T-helper 1 cell (primary cell): ENCODE measurements at places on chromosomes 12 and 14.

- no peak for DNase-seq
These were observed 103.1 kb downstream of the SMOC1 start for GRCh38 chr14:69982220-69982839.

DNA sequence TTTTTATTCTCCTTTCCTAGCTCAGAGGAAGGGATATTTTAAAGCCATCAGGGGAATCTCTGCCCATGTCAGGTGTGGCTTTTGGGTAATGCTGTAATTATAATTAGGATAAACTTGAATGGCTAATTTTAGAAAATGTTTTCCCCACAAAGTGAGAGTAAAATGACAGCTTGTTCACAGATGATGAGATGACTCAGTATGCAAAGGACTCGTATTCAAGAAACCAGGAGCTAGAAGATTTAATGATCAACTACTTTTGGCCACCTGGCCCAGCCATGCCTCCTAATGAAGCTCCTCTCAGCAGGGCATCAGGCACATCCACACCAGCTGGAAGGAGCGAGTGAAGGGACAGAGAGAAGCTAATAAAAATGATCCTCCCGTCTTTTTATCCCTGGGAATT lies 29.0 kb upstream of the PLEKHG7 start:
- no peak for DNase-seq

DNA sequence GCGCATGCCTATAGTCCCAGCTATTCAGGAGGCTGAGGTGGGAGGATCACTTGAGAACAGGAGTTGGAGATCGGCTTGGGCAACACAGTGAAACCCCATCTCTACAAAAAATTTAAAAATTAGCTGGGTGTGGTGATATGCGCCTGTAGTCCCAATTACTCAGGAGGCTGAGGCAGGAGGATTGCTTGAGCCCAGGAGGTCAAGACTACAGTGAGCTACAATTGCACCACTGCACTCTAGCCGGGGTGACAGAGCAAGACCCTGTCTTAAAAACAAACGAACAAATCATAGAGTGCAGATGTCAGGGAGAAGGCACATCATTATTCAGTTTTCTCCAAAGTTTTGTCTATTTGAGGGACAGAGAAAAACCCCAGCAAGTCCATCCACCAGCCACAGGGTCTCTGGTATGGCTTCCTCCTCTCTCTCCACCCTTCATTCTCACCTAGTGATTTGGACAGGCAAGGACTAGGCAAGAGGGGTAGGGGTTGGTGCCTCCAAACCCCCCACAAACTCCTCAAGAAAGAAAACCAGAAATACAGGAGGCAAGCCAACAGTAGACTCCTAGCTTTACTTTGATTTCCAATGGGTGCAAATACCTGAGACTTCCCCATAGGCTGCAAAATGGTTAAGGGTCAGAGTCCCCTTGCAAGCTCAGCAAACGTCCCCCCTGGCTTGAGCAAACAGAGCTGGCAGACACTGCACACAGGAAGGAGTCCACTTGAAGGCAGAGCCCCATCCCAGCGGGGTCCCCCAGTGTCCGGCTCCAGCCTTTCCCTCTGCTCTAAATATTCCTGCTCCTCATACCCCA lies 26.5 kb upstream of the RPLP0 start:
- DNase-seq, result no peak

- no peak for DNase-seq
These were observed 42.7 kb downstream of the DBX2 start for GRCh38 chr12:45008211-45008610.
